ENCODE measurements at places on chromosomes 7 and 10.

GRCh38 chr7:4072161-4072925, 609.8 kb upstream of the FOXK1 start:
- DNase-seq: no peak

DNA sequence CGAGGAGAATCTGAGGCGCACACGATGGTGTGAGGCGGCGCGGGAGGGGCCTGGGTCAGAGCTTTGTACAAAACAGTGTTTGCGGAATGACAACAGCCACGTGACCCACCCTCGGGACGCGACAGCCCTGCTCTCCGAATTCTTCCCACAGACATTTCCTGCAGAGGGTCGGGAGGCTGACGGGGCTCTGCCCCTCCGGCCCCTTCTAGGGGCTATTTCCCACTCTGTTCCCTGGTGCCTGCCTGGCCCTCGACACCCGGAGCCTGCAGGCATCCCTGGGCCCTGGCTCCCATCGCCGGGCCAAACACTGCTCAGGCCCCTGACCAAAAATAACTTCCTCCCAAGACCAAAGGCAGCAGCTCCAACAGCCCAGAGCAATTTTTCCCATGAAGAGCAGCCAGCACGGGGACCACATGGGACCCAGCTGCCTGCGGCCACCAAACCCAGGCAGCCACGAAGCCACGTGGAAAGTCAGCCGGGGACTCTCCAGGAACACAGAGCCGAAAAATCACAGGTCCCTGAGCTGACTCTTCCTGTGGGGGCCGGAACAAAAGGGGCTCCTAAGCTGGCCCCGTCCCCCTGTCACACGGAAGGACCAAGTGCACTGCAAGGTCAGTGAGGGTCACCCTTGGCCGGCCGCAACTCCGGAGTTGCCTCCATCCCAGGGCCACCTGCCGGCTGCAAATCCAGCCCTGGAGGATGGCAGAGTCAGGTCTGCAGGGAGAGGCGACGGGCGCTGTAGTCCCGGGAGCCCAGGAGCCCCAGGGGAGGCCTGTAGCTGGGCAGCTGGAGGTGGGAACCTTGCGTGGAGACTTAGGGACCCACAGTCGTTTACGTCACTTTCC, 42.0 kb downstream of the PAPOLB start:
- no peak for DNase-seq

- DNase-seq: no peak
These were observed 28.9 kb downstream of the CCM2 start for GRCh38 chr7:45028920-45029344.

GRCh38 chr7:46256870-46257661, 336.0 kb upstream of the IGFBP3 start:
- DNase-seq: no peak

GRCh38 chr7:70017357-70017756, 419.1 kb downstream of the AUTS2 start:
- DNase-seq: no peak

DNA sequence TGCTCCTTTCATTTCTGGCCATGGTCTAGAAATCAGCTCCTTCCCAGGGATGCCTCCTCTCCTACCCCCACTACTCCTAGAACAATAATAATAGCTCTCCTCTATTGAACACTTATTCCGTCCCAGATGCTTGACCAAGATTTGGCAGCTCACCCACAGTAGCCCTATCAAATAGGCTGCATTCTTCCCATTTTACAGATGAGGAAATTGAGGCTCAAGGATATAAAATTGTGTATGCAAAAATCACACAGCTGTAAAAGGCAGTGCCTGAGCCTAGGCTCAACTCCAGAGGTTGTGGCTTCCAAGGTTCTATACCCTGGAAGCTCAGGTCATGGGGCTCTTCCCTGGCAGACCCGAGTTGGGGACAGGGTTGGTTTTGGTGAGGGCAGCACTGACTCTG, 82.3 kb downstream of the C10orf105 start:
- no peak for DNase-seq

DNA sequence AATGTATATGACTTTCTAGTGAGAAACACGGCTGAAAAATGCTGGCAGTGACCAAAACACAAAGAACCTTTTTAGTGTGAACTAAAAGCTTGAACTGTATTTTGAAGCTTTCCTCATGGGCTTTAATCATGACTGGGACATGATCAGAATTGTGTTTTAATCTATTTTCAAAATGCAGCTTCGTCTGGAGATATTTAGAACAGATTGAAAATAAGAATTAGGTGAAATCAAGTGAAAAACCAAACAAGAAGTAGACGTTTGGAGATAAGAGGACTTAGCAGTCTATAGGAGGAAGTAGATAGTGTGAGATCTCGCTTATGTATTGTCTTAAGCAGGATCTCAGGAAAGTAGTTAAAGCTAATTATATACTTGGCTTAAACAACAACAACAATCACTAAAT, 865.4 kb upstream of the MBL2 start:
- no peak for DNase-seq

GRCh38 chr10:119713744-119714483, 11.9 kb upstream of the INPP5F start:
- no peak for DNase-seq

Measured in activated T-helper 9 cell treated with anti-CD3 and anti-CD28 coated beads, Interleukin-2, amount 50 U/mL, for 16 hours (primary cell).